Esophagus mucosa (tissue), 1 donor: ENCODE measurements at places on chromosomes 6 and 20.

DNA sequence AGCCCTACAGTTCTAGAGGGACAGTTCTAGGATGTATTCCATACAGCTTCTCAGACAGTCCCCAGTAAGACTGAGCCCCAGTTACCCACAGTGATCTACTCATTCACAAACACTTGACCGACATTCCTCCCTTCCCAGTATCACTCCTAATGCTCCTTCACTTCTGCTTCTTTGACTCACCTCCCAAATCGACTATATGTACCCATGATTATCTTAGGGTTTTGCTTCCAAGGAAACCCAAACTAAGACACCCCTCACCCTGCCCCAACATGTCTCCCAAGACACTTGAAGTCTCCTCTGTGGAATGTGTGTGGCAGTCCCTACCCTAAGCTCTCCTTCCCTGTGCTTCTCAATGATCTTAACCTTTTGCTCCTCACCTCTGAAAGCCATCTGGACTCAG, 23.6 kb upstream of the TGM6 start:
- ATAC-seq = no peak

DNA sequence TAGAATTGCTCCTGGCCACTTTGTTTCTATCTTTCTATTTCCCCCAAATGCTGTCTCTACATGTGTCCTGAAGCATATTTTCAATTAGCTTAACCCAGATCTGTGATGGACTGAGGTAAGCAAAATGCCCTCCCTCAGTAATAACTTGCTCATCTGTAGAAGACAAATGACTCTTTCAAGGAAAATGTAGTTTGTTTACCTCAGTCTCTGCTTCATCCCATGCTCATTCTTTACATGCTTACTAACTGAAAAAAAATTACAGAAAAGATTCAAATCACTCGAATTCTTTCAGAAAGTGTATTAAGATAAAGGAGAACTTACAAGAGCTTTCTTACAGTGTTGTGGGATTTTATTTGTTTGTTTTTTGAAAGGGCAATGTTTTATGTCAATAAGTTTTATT, 531.1 kb downstream of the LMBRD1 start:
- ATAC-seq = no peak

DNA sequence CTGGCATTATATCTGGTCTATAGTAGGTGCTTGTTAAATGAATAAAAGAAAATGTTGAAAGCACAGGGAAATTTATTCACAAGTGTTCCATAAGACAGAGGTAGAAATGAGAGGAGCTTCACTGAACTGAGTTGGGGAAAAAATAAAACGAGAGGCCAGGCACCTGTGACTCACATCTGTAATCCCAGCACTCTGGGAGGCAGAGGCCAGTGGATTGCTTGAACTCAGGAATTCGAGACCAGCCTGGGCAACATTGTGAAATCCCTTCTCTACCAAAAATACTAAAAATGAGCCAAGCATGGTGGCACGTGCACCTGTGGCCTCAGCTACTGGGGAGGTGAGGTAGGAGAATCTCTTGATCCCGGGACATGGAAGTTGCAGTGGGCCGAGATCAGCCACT, 28.1 kb upstream of the IBTK start:
- no peak for ATAC-seq

GRCh38 chr6:5135788-5136376, 50.7 kb downstream of the PPP1R3G start:
- ATAC-seq = peak; percentile 46

GRCh38 chr6:27775796-27776184, 136.4 kb downstream of the OR2B2 start:
- no peak for ATAC-seq
